CD4-positive, alpha-beta T cell treated with Interleukin-21 for 1 hour (primary cell): ENCODE measurements at places on chromosomes 16 and 17.

DNA sequence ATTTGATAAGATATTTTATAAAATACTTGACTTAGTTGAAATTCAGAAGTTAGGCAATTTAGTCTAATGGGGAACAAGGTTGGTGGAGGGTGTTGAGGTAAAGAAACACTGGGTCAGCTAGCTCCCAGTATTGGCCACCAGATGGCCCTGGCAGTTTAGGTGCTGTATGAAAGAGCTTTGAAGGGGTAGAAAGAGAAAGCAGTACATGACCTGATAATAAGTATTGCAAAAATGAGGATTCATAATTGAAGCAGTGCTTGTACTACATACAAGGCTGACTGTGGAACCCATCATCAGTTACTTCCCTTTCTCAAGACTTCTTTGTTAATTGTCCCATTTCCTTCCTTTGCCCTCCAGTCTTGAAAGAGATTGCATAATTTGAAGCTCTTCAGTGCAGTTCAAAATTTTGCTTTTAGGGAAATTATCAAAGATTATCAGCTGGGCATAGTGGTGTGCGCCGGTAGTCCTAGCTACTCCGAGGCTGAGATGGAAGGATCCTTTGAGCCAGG, 29.4 kb downstream of the TANC2 start:
- DNase-seq = peak; percentile 13

DNA sequence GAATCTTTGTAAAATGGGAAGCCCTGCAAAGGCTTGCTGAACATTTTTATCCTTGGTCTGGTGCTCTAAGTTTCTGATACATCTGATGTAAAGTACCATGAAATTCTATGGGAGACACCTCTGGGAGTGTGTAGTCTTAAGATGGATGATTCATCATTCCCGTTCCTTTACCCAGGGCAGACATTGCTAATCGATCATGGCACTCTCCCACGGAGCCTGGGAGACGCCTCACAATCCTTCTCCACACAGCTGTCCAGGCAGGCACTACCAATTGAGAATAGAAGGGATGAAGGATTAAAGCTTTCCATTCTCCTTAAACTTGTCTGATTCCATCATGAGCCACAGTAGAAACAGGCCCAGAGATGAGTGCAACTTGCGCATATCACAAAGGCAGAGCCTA, 144.8 kb downstream of the GSG1L start:
- DNase-seq = no peak

DNA sequence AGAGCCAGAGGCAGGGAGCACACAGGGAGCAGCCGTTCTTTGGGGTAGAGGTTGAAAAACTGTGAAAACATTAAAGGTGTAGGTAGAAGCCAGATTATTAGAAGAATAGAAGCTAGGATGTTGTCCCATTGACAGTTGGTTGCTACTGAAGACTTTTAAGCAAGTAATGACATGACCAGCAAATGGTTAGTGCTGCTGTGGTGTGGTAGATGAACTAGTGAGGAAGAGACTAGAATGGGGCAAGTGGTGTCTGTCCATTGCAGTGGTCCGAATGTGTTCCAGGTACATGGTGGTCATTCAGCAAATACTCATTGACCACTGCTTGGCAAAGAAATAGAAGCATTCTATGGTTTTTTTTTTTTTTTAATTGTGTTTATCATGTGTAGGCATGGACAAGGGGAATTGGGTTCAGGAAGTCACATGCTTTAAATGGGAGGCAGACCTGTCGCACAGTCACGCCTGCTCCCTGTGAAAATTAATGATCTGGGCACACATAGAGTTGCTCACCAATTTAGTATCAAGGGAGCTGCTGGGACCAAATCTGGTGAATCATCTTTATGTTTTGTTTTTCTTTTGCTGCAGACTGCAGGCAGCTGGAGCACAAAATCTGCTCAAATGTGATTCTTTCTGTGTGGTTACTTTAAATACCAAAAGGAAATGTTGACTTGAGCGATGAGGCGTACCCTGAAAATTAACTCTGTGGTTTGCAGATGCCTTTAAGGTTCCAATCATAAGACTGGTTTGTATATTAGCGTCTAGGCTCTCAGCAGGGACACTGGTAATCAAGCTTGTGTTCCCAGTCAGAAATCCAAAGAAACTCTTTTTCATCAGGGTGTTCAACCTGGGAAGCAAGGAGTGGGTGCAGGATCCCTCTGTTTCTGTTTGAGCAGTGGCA, 30.7 kb downstream of the YPEL2 start:
- peak; percentile 35 for DNase-seq

- DNase-seq = no peak
These were observed 6.7 kb upstream of the BEAN1 start for GRCh38 chr16:66420396-66420795.

- DNase-seq = no peak
These were observed 3.6 kb downstream of the RHOT2 start for GRCh38 chr16:671353-672131.

GRCh38 chr16:69720822-69721430, 5.4 kb downstream of the NQO1 start:
- no peak for DNase-seq

GRCh38 chr16:5188989-5189352, 91.4 kb upstream of the EEF2KMT start:
- no peak for DNase-seq

- peak; percentile 75 for DNase-seq
These were observed 847 bp upstream of the PSMC3IP start for GRCh38 chr17:42578282-42578869.

- no peak for DNase-seq
These were observed 26.9 kb upstream of the BAHCC1 start for GRCh38 chr17:81368161-81369022.

DNA sequence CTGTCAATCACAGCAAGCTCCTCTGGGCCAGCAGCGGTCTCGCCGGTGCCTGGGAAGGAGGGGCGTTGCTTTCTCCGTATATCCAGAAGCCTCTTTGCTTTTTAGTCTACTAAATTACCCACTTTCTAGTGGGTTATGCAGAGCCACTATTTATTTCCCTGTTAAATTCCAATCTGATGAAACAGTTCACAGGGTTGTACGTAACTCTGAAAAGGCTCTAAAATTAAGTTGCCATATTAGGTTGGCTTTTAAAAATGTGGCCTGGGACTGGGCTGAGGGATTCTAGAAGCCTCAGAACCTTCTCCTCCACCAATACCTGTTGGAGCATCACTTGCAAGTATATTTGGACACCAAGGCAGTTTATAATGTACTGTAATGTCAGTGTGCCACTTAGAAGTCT, 27.2 kb downstream of the MARCHF10 start:
- no peak for DNase-seq

DNA sequence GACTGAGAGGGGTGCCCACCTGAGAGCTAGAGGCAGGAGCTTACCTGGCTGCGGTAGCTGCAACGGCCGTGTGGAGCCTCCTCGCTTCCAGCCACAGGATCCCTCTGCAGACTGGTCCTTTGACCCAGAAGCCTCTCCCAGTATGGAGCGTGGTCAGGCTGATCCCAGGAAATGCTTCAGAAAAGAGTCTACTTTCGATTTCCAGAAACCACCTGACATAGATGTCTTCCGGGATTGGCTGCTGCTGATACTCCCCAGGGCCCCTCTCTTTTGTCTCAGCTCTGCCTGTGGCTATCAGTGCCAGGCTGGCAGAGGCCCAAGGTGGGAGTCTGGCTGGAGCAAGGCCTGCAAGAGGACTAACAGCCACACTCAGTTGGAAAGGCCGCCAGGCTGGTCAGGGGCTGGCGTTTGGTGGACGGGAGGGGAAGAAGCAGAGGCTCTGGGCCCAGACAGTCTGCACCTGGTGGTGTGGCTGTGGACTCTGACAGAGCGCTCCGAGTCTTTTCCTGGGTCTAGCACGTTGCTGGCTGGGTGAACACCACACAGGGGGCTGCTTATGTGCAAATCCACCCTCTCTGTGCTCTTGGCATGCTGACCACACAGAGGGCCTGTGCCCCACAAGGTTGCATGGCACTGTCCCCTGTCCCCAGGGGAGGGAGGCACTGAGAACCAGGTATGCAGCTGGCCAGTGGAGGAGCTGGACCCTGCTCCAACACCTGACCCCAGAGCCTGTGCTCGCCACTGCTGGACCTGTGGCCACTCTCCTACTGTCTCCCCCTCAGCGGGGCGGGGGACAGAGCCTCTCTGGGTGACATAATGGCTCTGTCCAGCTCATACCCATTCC, at the start of gene LGALS3BP:
TSS of gene LGALS3BP (minus strand) at position 144 of the 844 bp plus-strand sequence. CDS start 2,732 bp downstream, outside the sequence.
- peak; percentile 36 for DNase-seq

DNA sequence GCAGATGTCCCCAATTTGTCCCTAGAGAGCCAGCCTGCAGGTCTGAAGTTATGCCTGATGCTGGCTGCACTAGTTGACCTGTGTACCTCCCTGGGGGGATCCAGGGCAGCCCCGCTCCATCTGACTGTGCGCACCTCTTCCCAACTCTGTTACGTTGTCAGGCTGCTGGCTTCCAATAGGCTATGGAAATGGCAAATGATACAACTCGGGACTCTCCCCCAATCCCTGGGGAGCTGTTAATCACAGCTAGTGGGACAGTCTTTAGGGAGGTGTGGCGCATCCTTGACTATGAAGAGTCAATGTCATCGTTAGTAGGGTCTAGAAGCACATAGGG, 30.1 kb downstream of the GPRC5B start:
- no peak for DNase-seq

- DNase-seq = no peak
These were observed 28.2 kb downstream of the ST3GAL2 start for GRCh38 chr16:70410734-70411133.

DNA sequence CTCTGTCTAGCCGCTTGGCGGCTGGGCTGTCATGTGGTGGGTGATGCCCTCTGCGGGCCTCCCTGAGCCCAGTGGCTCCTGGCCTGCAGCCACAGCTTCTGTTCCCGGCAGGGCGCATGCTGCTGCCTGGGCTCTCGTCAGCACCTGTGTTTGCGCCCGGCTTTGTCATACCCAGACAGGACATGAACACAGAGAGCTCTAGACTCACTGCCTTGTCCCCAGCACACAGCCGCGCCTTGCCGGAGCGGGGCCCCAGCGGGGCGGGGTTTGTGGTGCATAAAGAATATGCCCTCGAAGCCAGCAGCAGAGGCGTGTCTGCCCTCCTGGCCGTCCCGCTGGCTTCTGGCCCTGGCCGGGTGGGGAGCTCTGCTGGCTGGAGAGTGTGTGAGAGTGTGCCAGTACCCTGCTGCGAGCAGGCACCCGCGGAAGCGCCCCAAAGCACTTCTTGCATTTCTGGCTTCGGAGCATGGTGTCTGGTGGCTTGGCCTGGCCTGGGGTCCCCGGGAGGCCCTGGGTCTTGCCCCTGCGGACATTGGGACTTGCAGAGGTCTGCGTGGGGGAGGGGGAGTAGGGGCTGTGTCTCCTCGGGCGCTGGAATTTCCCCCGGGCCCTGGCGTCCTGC, 14.4 kb downstream of the ASPSCR1 start:
- no peak for DNase-seq

- no peak for DNase-seq
These were observed 17.8 kb upstream of the HNF1B start for GRCh38 chr17:37762666-37763065.

DNA sequence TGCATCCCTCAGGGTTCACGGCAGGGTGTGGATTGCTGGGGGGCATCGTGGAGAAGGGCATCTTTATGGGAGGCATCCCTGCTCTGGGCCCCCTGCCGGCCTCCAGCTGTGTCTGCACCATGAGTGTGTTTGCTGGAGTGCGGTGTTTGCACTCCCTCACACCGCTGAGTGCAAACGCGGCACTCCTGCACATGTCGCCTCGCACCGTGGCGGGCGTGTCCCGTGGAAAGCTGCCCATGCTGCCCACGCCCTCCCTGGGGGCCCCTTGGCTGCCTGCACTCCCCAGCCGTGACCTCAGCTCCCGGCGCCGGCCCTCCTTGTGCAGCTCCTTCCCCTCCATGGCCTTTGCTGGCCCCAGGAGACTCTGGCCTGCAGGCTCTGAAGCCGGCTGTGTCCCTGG, 74.6 kb upstream of the ZNF750 start:
- no peak for DNase-seq

DNA sequence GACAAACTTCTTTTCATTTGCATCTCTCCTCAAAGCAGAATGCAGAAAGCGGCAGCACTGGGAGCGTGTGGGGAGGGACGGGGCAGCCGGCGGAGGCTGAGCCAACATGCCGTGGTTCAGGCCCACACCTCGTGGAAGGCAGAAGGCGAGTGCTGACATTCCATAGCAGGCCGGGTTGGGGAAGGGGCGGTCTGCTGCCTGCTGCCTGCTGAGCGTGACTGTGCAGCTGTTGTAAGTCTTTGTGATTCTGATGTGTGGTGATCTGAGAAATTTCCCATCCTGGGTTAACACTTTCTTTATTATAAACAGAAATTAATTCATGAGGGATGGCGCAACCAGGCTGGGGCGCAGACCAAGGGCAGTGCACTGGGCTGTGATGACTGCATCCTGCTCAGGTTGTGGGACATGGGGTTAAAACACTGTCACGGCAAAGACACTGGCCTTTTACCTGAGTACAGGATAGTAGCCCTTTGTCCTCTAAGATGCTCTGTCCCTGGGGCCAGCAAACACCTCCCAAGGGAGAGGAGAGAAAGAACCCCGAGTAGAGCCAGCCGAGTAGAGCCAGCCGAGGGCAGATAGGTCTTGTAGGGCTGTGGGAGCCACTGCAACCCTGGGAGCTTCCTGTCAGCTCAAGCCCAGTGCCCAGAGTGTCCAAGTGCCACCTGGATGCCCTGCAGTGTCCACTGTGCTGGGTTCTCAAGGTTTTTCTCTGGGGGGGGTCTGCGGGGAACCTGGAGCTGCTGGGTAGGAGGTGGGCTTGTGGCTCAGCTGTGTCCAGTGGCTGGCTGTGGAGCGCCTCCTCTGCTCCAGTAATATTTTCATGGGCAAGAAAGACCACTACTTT, 8.8 kb upstream of the DNASE1 start:
- DNase-seq = no peak

GRCh38 chr17:71505981-71506380, 614.8 kb upstream of the SOX9 start:
- no peak for DNase-seq

GRCh38 chr16:57899771-57900661, 70.9 kb downstream of the CNGB1 start:
- DNase-seq = peak; percentile 81

DNA sequence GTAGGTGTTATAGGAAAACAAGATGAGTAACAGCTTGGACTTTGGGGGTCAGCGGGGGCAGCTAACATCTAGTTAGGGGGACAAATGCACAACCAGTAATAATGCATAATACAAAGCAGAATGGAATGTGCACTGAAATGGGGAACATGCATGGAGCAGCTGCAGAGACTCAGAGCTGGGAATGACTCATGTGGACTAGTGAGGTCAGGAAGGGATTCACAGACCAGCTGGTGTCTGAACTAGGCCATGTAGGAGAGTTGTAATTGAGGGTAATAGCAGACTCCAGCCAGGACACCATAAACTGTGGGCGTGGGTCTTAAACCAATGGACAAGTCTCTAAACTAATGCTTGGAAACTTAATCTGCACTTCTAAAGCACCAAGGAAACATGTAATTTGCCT, 176.8 kb upstream of the ASIC2 start:
- no peak for DNase-seq

- DNase-seq = no peak
These were observed 26.8 kb downstream of the SPHK1 start for GRCh38 chr17:76411247-76411646.

GRCh38 chr17:19672009-19672750, 23.6 kb downstream of the ALDH3A2 start:
- no peak for DNase-seq

- DNase-seq = no peak
These were observed 17.1 kb downstream of the HLF start for GRCh38 chr17:55281649-55282378.

- DNase-seq = no peak
These were observed 12.6 kb upstream of the CLUH start for GRCh38 chr17:2723997-2724783.

- DNase-seq = no peak
These were observed 37.0 kb upstream of the HAPSTR1 start for GRCh38 chr16:9054460-9054859.

- DNase-seq = no peak
These were observed 210.4 kb upstream of the CHMP6 start for GRCh38 chr17:80781211-80781610.

- DNase-seq = no peak
These were observed 17.1 kb upstream of the HEATR6 start for GRCh38 chr17:60095830-60096229.
